ENCODE measurements at places on chromosomes 4 and X.

GRCh38 chr4:94843216-94843615 lies 85.5 kb downstream of the BMPR1B start:
- DNase-seq = no peak

DNA sequence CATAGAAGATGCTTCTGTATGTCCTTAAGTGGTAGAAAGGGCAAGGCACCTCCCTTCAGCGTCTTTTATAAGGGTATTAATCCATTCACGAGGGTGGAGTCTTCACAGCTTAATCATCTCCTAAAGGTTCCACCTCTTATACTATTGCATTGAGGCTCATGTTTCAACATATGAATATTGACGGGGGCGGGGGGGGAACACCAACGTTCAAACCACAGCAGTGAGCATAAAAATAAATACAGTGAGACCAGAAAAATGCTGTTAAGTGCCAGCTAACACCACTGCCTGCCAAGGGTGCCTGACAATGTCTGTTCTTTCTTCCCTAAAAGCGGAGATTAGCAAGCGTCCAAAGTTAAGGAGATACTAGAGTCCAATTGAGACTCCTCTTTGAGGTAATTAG lies 323.3 kb downstream of the STK32B start:
- no peak for DNase-seq

- DNase-seq = no peak
Measured at GRCh38 chrX:12866451-12867377, at the start of gene TLR7. TSS of gene TLR7 (plus strand) at chrX:12867072. CDS start at chrX:12867579, 507 bp downstream.

DNA sequence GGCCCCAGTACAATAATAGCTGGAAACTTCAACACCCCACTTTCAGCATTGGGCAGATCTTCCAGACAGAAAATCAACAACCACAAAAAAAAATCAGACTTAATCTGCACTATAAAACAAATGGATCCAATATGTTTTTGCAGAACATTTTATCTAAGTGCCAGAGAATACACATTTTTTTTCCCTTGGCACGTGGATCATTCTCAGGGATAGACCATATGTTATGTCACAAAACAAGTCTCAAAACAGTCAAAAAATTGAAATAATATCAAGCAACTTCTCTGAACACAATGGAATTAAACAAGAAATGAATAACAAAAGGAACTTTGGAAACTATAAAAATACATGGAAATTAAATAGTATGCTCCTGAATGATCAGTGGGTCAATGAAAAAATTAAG lies 576.3 kb downstream of the PCDH19 start:
- no peak for DNase-seq

GRCh38 chr4:124151031-124151430 lies 561.5 kb downstream of the ANKRD50 start:
- DNase-seq = no peak

Measured in midbrain (tissue), 1 donor.